ENCODE measurements at places on chromosomes 7 and 10.

DNA sequence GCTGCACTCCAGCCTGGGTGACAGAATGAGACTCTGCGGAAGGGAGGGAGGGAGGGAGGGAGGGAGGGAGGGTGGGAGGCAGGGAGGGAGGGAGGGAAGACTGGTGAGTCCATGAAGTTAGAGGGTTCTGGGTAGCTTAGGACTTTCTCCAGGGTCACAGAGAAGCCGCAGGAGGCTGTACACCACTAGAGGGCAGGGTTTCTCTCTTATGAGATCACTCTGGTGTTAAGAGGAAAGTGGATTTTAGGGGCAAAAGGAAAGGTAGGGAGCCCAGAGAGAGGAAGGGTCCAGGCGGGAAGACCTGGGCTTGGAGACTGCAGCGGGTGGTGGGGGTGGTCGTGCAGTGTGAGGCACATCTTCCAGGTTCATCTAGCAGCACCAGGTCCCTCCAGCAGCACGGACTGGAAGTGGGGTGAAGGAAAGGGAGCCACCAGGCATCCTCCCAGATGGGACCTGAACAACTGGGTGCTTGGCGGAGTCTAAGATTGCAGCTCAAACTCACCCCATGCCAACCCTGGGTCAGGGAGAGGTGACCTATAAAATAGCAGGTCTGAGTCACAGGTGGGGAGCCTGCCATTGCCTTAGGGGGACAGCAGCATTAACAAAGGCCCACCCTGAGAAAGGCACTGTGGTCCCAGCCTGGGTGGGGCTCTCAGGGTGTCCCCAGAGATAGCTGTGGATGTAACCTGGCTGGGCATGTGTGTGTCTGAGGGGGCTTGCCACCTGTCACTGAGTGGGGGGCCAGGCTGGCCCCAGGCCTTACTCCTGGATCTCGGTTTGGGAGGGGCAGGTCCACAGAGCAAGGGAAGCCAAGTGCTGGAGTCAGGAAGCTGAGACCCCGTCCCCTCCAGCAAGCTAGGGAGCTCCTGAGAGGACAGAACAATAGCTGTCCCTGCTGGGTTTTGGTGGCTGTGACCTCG, 48.5 kb upstream of the SLC29A3 start:
- DNase-seq, result peak; percentile 62

GRCh38 chr10:33151344-33151864, 183.1 kb downstream of the NRP1 start:
- no peak for DNase-seq

- peak; percentile 81 for DNase-seq
Measured at GRCh38 chr10:98041352-98042043, 11.1 kb upstream of the CRTAC1 start.

GRCh38 chr7:47078241-47078640, 503.7 kb downstream of the TNS3 start:
- DNase-seq, result no peak

All from retina (tissue), 1 donor.